ENCODE measurements at places on chromosomes 4 and X.

GRCh38 chr4:3786196-3786869 is 20.1 kb downstream of the ADRA2C start:
- no peak for DNase-seq

DNA sequence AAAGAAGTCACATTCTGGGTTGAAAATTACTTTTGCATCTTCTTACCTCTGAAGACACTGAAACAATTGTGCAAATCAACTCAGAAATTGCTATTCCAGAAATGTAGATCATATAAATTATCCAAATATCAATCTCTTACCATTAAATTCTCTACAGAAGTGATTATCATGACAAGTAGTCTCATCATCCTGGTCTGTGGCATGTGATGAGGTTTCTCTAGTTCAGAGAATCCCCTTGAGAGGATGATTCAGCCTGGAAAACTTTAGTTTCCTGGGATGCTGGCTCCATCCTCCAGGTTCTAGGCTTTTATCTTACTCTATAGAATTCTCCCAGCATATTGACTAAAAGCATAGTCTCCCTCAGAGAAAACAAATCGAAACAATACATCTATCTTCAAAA is 76.2 kb upstream of the S100G start:
- peak; percentile 62 for DNase-seq

GRCh38 chr4:100688368-100688767 is 170.5 kb upstream of the EMCN start:
- DNase-seq = no peak

GRCh38 chrX:44440006-44440405 is 96.5 kb upstream of the EFHC2 start:
- no peak for DNase-seq

Measured in fibroblast of lung (primary cell).